ENCODE measurements at places on chromosomes 6 and 20.

DNA sequence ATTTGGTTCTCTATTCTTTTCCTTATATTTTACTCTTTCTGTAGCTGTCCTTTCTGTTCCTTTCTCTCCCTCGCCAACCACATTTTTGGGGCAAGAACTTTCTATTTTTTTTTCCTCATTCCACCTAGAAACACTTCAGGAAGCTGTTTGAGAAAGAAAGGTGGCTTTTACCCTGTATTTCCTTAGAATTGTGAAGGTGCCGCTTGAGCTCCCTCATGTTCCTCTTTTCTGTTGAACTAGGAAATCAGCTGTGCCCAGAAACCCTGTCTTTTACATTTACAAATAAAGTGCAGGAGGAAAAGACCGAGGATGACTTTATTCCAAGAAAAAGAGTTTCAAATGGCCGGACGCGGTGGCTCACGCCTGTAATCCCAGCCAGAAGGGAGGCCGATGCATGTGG, 38.2 kb downstream of the OR2B2 start:
- DNase-seq: no peak

GRCh38 chr6:154111025-154111424, 72.0 kb downstream of the OPRM1 start:
- no peak for DNase-seq

GRCh38 chr6:110589865-110590513, 113.6 kb upstream of the SLC22A16 start:
- DNase-seq: no peak

- DNase-seq: peak; percentile 43
Measured at GRCh38 chr20:10171864-10172751, 46.5 kb upstream of the SNAP25 start.

DNA sequence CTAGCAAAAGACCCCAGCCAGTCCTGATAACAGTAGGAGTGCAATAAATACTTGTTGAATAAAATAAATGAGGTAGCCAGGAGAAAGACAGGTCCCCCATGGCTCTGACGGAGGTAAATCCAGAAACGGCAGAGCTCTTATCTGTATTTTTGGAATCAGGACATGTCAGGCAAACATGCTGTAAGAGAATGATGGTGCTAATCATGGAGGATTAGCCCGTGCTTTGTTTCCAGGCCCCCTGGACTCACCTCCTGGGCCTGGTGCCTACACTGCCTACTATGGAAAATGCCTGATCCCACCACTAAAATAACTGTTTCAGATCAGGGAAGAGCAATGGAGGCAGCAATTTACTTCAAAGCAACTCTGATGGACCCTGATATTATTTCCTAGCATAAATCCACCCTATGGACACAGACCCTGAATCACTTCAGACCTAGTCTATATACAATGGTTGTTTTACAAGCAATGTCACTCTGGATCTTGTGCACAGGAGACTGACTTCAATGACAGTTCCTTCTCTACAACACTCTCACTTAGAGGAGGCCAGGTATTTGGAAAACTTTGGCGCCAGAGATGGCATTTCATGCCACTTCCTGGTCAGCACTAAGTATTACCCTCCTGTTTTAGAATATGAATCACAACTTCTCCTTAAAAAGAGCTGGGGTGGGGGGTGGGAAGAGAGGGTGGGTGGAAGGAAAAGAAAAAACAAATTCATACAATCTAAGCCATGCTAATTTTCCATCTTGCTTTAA, 6.4 kb downstream of the MRPL14 start:
- no peak for DNase-seq

GRCh38 chr20:36463212-36464061, 77.9 kb upstream of the MYL9 start:
- no peak for DNase-seq

GRCh38 chr6:169763881-169764280, 12.5 kb downstream of the ERMARD start:
- no peak for DNase-seq

DNA sequence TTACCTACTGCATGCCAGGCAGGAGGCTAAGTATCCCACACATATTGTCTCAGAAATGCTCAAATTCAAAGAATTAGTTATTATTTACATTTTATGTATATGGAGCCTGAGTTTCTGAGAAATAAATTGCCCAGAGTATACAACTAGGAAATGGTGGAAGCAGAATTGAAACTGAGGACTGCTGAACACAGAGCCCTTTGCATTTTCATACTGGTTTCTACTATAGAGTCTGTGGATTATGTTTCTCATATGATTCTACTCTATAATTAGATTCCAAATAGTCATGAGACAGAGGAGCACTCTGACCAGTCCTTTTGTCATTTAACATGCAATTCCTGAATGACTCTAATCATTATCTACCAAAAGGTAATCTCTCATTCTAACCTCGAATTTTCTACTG, 254.3 kb downstream of the LMBRD1 start:
- DNase-seq: no peak

- DNase-seq: no peak
Measured at GRCh38 chr6:138194287-138194686, 24.0 kb downstream of the PBOV1 start.

DNA sequence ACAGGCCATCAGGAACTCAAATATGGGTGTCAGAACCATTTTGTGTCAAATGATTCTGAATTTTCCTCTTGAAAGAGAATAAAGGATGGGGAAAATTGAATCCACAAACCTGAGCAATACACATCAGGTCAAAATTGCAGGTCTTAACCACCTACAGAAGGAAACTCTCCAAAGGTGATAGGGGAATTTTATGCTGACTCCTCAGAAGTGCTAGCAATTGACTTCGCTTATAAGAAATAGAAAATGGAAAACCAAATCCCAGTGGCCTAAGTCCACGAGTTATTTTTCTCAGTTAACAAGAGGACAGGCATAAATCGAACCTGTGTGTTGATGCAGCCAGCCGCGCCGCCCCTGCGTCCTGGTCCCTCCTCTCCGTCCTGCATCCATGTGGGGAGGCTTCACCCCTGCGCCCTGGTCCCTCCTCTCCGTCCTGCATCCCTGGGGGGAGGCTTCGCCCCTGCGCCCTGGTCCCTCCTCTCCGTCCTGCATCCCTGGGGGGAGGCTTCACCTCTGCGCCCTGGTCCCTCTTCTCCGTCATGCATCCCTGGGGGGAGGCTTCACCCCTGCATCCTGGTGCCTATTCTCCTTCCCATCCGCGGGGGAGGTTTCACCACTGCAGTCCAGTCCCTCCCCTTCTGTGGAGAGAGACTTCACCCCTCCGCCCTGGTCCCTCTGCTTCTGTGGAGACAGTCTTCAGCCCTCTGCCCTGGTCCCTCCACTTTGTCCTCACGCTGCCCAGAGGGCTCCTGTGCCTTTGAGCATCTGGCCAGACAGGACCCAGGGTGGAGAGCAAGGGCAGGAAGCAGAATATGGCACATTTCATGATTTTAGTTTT, 230.3 kb downstream of the SMOC2 start:
- no peak for DNase-seq
